ENCODE measurements at places on chromosomes 5 and 9. TPM values are rescaled to one million over a fixed set of nuclear protein-coding genes. Genes with fewer than 3 reads are reported as not detected.

DOCK2 gene
- total RNA-seq: 3.5 TPM

FBN2 gene
- total RNA-seq: 18.5 TPM

NR5A1 gene
- total RNA-seq: not detected

DNAJC21 gene
- total RNA-seq: 48.2 TPM

LRRC14B gene
- total RNA-seq: not detected

MINAR2 gene
- total RNA-seq: not detected

MEIKIN gene
- not detected for total RNA-seq

CCDC192 gene
- not detected for total RNA-seq

IL9 gene
- total RNA-seq: not detected

EQTN gene
- not detected for total RNA-seq

PCDHGB4 gene
- total RNA-seq: 0.18 TPM

SERF1A gene
- 5.9 TPM for total RNA-seq

DNAJC18 gene
- total RNA-seq: 4.7 TPM

FAM151B gene
- total RNA-seq: 2.1 TPM

TNC gene
- 37.6 TPM for total RNA-seq

PCDHA2 gene
- not detected for total RNA-seq

IL12B gene
- total RNA-seq: not detected

LRRC19 gene
- total RNA-seq: not detected

IFNA2 gene
- total RNA-seq: not detected

TSSK1B gene
- 0.13 TPM for total RNA-seq

VCAN gene
- total RNA-seq: 46.0 TPM

SPINK5 gene
- total RNA-seq: not detected

LCN1 gene
- total RNA-seq: not detected

DNAJA1 gene
- total RNA-seq: 143 TPM

SELENOP gene
- total RNA-seq: not detected

CRHBP gene
- total RNA-seq: 0.11 TPM

UBE2QL1 gene
- total RNA-seq: not detected

RGS3 gene
- total RNA-seq: 49.0 TPM

CCDC112 gene
- 11.1 TPM for total RNA-seq

CDC20B gene
- total RNA-seq: not detected

PRLR gene
- total RNA-seq: 0.05 TPM

SLCO4C1 gene
- total RNA-seq: not detected

GFI1B gene
- 0.05 TPM for total RNA-seq

DMXL1 gene
- 26.1 TPM for total RNA-seq

CD72 gene
- not detected for total RNA-seq

IRX4 gene
- total RNA-seq: not detected

PGM5 gene
- total RNA-seq: 0.03 TPM

GRXCR2 gene
- total RNA-seq: not detected

PCDHB5 gene
- total RNA-seq: 27.3 TPM

Measured in SJSA1 (cell line).